ENCODE measurements at places on chromosomes 12 and 14.

DNA sequence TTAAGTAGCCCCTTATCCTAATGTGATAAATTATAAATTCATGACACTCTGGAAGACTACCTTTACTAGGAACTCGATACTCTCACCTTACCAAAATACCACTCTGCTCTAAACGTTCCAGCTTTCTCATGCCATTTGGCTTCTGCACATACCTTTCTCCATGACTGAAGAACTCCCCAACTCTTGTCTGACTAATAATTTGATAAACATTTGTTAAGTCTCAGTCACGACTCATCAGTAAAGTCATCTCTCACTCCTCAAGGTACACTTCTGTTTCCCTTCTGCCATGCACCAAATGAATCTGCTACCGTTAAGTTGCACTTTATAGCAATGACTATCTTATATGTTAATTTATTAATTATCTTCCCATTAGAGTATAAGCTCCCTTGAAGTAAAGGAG lies 498.3 kb upstream of the NOVA1 start:
- DNase-seq = no peak

GRCh38 chr12:69330475-69331473 lies 17.4 kb upstream of the LYZ start:
- DNase-seq = peak; percentile 13

DNA sequence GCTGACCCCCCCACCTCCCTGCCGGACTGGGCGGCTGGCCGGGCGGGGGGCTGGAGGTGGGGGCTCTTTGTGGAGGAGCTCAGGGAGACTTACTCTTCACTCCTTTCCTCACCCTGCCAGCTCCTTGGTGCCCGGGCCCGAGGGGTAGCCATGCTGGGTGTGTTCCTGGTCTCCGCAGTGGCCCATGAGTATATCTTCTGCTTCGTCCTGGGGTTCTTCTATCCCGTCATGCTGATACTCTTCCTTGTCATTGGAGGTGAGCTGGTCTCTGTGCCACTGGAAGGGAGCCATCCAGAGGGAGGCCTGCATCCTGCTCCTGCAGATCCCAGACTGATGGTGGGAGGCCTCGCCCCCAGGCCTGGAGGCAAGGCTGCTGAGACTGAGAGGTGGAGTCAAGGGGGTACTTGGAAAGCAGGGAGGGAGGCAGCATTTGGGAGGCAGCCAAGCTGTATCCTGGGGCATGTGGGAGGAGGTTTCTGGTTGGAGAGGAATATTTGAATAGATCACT lies 19.7 kb downstream of the SOAT2 start:
- DNase-seq = no peak

GRCh38 chr12:92158796-92159439 lies 13.3 kb upstream of the BTG1 start:
- DNase-seq = no peak

DNA sequence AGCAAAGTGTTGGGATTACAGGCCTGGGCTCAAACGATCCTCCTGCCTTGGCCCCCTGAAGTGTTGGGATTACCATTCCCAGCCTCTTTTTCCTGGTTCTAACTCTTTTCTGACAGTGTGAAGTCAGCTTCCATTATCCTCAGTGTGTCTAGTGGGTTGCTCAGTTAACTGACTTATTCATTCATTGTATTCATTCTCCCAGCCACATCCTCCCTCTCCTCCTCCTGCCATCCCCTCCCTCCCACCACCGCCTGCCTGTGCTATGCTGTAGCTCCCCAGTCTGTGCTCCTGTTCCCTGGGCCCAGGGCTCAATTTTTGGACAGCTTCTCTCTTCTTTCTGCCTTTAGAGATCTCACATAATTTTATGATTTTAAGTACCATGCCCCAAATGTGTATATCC lies 19.4 kb downstream of the ATP6V0A2 start:
- DNase-seq = no peak

GRCh38 chr12:11433664-11434063 lies 38.3 kb upstream of the PRB2 start:
- DNase-seq = no peak

DNA sequence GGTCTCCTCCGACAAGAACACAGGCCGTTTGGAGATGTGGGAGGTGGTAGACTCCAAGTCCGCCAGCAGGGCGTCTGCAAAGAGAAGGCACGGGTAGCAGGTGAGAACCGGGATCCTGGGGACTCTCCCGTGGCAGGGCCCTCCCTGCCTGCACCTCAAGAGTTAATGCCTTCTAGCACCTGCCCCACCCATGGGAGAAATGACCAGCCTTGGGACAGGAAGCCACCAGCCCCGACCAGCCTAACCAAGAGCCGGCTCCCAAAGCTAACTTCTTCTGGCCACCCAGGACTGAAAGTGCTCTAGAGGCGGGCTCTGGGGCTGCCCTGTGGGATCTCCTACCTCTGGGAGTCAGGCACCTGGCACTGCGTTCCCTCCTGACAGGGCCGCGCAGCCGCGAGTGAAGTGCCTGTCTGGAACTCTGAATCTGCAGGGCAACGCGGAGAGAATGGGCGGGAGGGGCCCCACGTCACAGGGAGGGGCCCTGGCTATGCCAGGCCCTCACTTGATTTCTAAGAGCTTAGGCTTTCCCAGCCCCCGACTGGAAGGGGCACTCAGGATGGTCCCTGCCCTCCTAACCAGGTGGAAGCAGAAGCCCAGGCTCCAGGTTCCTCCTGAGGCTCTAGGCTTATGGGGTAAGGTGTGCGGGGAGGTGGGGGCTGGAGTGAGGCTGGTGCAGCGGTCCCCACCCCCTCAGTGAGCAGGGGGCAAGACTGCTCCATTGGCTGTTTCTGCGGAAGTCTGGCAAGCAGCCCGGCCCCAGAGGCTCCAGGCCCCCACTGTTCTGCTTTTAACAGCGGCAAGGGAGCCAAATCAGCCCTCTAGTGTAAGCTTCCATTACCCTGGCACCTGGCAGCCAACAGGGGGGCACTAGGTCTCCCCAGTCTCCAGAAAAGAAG lies 23.6 kb upstream of the RPLP0 start:
- no peak for DNase-seq
